Posterior vena cava (tissue), 2 donors: ENCODE measurements at places on chromosomes 7 and 10. TPM values are rescaled to one million over a fixed set of nuclear protein-coding genes. Genes with fewer than 3 reads are reported as not detected.
A peak's percentile ranks its signal among the peaks of the same experiment; 100 is the strongest.

- no peak for DNase-seq
Measured at GRCh38 chr10:70433581-70434280, 7.8 kb downstream of the NODAL start.

GRCh38 chr7:107398161-107398560 is 71.7 kb upstream of the GPR22 start:
- no peak for DNase-seq

DNA sequence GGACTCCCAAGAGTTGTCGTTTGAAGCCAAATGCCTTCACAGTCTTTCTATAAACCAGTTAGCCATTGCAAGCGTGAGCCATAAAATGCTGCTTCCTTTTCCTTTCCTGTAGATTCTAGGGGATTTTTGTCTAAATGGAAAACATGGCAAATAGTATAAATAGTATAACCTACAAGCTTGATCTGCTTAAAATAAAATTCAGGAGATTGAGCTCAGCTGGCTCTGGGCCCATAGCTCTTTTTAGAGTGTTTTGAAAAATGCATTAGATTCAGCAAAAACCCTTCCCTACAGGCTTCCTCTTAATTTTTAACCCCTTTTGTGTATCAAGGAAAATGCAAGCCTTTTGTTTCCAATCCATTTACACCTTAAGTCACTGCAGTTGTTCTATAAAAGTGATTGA is 190.1 kb upstream of the GDF10 start:
- no peak for DNase-seq

DNA sequence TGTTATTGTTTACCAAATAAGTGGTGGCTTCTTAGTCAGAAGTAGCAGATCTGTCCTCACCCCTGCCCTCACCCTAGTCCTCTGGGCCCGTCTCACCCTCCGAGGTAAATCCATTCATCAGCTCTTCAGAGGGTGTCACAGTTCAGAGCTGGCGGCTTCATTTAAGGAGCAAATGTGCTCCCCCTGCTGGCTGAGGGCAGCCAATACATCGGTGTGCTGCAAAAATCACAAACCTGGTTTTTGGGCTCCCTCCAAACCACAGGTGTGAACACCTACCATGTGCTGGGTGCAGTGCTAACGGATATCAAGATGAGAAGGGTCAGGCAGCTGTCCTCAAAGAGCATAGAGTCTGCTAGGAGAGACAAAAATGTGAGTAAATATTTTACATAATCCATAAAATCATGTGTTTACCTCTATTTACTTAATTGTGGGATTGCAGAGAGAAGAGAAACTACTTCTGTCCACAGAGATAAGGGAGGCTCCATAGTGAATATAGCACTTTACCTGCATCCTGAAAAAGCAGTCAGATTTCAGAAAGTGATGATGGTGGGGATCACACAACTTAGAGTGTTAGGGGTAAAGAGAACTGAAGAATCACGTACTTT is 15.5 kb upstream of the CRTAC1 start:
- no peak for DNase-seq

DNA sequence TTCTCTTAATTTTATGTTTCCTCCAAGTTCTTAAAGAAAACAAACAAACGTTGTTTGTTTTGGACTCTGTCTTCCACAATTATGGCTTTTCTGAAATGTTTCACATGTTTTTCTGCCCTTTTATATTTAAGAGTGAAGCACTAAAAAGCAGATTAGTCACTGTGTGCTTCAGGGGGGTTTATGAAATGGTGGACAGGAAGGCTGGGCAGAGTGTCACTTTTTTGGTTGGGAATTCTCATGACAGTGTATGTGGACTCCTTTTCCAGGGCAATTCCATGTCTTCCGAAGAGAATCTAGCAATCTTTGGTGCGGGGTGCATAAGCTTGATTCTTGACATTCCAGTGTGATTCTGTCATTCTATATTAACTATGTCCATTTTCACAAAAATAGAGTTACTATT is 669.4 kb downstream of the PARD3 start:
- DNase-seq: no peak

- DNase-seq: no peak
Measured at GRCh38 chr7:36224934-36225858, 72.1 kb downstream of the EEPD1 start.

DNA sequence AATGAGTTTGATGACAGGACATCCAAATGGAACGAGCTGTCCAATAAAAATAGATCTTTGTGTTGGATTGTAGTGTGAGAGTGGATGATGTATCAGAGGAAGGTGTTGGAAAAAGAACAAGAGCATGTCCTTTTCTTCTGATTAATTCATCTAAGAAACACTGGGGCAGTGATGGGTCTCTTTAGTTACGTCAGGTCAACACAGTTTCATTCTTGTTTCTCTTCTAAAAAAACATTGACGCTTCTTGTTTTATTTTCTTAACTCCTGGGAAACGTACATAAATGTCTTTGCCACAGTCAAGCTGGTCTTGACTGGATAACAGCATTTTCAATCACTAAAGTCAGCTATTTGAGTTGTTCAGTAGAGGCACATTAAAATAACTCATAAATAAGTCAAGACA is 67.0 kb downstream of the PPP1R9A start:
- no peak for DNase-seq

GRCh38 chr7:44307301-44307900 is 18.0 kb downstream of the CAMK2B start:
- DNase-seq: peak; percentile 42

DNA sequence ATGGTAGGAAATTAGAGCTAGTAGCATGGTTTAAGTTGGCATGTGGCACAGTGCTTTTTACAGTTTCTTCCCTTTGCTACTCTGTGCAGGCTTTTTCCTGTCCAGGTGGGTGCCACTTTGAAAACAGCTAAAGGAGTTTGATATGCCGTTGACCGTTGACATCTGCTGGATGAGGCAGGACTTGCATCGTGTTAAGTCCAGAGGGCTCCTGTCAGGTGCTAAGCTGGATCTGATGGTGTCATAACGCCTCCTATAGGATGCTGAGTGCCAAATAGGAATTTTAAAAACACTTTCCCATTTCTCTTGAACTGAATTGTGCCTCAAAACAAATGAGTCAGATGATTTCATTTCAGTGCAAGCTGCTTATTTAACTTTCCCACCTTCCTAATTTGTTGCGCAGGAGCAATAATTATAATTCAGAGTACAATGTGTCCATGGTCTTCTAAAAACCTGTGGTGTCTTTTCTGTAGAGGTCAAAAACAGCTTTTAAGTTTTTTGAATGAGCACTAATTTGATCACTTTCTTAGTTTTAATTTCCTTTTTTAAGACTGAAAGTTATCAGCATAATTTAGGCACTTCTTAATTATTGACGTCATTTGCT is 178.3 kb downstream of the CDCA7L start:
- no peak for DNase-seq

- no peak for DNase-seq
Measured at GRCh38 chr10:29586509-29586908, 48.3 kb downstream of the SVIL start.

- no peak for DNase-seq
Measured at GRCh38 chr10:84340632-84341537, 12.5 kb downstream of the CCSER2 start.

GRCh38 chr7:80686576-80686975 is 48.1 kb downstream of the CD36 start:
- no peak for DNase-seq

DNA sequence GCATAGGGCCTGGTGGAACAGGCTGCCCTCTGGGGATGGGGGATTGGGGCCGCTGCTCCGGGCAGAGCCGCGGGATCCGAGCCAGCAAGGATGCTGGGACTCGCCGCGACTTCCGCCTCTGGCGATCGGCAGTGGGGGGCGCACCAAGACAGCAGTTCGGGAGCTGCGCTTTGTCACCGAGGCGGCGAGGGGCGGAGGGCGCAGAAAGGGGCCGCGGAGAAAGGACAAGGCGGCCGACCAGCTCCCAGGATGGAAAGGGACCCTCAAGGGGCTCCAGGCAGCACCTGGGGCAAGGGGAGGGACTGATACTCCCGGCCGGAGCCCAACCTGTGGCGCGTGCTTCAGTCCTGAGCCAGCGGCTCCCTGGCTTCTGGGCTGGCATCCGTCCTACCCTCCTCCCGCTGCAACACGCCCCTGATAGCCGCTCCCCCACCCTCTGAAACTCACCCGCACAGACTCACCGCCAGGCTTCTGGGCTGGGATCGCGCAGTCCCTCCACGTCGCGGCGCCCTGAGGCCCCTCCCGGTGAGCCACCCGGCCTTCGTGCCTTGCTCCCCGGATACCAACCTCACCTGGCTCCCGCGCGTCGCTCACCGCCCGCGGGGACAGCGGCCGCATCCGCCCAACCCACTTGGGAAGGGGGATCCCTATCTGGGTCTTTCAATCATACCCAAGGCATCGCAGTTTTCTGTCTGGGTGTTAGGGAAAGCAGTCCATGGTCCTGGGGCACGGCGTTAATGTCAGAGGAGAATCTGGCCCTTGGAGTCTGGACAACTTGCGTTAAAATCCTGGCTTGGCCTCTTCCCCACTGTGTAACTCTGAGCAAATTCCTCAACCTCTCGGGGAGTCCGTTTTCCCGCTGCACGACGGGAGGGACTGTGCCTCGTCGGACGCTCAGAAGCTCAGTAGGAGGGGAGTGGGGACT is 7.0 kb upstream of the EVX1 start:
- DNase-seq: no peak

DNA sequence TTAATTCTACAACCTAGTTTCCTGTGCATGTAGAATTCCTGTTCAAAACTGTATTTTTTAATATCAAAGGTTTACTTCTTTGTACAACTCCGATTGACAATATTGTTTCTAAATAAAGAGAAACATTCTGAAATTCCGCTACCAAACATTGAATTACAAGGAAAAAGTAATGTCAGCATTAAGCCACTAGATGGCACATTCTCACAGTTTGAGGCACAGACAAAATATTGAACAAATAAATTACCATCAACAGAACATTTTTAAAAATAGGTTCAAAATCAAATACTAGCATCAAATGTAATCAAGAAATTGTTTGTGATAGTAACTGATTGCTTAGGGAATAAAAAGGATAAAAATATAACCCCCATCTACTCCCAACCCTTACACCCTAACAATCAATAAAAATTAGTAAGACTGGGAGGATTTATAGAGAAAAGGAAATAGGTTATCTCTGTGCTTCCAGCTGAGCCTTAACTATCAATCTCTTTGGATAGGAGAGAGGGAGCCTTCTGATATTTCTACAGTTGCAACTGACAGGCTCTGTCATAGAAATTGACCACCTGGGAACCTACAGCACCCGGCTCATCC is 86.6 kb upstream of the C7orf33 start:
- DNase-seq: no peak

- DNase-seq: no peak
Measured at GRCh38 chr10:98139431-98139830, 5.0 kb downstream of the R3HCC1L start.

The NPFFR1 gene
- not detected for total RNA-seq

The SPDYE1 gene
- not detected for total RNA-seq

The SPDYE5 gene
- total RNA-seq: not detected

The LYZL1 gene
- total RNA-seq: not detected

The AGR2 gene
- total RNA-seq: not detected

The ZFAND4 gene
- 7.5 TPM for total RNA-seq

The PRLHR gene
- not detected for total RNA-seq
